ENCODE measurements at places on chromosomes 5 and 9.

GRCh38 chr9:97852399-97853055 is 499 bp upstream of the FOXE1 start:
- no peak for DNase-seq

DNA sequence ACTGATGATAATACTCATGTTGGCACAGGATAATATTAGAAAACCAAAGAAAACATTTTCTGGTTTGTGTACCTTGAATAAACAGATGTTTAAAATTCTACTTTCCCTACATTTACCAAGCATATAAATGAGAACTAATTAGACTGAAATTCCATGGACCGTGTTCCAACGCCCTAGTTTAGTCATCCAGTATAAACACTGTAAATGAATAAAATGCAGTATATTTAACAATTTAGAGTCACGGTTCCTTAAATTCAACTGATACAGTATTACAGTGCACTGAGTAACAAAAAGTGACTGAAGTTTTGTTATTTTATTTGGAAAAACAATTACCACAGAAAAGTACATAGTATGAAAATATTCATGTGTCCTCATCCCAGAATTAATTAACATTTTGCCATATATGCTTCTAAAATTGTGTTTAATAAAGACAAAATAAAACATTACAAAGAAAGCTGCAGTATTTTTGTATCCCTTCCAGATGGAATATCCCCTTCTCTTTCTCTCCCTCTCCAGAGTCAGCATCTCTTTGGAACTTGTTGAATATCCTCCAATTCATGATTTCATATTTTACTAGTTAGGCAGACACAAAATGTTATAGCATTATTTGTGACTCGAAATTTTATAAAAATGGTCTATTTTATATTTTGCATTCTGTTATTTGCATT is 112.5 kb downstream of the HMHB1 start:
- DNase-seq = no peak

DNA sequence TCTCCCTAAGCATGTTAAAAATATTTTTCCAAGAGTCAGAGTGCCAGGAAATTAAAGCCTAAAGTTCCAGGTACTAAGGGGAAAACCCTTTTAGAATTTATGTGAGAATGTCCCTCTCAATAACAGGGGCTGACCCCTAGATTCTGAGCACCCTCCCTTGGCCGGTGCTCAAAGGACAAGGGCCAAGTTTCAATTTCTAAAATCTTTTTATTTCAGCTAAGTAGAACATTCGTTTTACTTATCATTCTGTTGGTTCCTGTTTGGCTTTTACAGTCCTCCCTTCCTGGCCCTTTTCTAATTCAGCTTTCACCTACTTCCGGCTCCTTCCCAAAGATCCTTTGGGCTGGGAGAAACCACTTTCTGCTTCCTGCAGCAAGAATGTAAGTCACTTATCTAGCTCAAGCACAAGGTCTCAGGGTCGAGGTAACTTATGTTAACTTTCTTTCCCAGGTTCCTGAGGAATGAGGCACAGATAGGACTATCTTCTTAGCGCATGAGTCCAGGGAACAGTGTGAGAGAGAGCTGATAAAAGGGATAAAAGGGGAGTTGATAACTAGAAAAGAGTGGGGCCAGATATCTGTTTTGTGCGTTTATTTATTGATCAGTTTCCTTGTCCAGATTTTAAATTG is 34.6 kb upstream of the F2RL2 start:
- no peak for DNase-seq

GRCh38 chr5:139601429-139601828 is 40.3 kb downstream of the UBE2D2 start:
- no peak for DNase-seq

GRCh38 chr9:116927726-116928125 is 240.6 kb downstream of the TRIM32 start:
- no peak for DNase-seq

DNA sequence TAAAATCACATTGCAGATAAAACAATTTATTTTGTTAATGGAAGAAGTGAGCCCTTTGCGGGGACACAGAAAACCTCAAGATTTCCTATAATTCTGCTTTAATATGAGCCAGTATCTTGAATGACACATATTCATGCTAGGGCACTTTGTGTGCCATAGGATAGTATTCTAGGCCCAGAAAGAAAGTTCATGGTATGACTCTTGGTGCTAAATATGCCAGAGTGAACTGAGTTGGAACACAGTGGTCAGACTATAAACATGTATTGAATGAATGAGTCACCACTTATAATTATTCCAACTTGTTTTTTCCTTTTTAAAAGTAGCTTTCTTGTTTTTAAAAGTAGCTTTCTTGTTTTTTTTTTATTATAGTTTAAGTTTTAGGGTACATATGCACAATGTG is 46.0 kb downstream of the ADAMTS19 start:
- DNase-seq = no peak

- no peak for DNase-seq
Measured at GRCh38 chr9:133812941-133813748, 75.0 kb upstream of the SARDH start.

GRCh38 chr9:135183528-135184180 is 96.2 kb downstream of the OLFM1 start:
- no peak for DNase-seq

GRCh38 chr9:18442629-18443491 is 31.1 kb upstream of the ADAMTSL1 start:
- no peak for DNase-seq

GRCh38 chr5:126975796-126976195 is 54.6 kb downstream of the MARCHF3 start:
- DNase-seq = no peak

- DNase-seq = no peak
Measured at GRCh38 chr9:19788614-19789271, at the start of gene SLC24A2. TSS of gene SLC24A2 (minus strand) at chr9:19789037.

DNA sequence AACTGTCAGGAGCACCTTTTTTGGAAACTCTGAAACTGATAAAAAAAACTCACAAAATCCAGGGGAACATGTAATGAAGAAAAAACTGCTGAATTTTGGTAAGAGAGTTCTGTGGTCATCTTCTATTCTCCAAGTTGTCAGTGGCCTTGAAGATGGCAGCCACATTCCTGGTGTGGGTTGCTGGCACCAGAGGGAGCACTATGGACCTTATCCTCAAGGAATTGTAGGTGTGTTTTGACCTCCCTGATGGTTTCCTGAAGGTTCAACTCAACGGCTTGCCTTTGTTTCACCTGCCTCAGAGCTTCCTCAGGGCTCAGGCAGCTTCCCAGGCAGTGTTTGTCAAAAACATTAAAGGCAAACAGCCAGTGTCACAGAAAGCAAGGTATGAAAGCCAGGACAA is 2.2 kb upstream of the SLC38A9 start:
- DNase-seq = no peak

DNA sequence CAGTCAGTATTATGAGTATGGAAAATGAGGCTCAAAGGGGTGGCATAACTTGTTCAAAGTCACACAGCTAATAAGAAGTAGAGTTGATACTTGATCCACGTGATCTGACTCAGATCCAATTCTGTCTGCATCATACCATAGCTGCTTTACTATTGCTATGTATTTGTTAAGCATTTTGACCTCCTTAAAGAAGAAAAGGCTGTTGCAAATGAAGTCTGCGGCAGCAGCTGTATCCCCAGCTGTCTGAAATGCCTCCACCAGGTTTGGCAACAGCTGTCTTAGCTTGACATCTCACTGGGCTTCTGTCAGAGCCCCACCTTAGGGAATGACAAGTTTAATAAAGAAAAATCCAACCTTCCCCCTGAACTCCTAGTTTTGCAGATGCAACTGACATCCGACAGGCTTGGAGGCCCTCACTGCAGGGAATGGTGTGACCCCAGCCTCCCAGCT is 75.6 kb upstream of the SLC44A1 start:
- no peak for DNase-seq

DNA sequence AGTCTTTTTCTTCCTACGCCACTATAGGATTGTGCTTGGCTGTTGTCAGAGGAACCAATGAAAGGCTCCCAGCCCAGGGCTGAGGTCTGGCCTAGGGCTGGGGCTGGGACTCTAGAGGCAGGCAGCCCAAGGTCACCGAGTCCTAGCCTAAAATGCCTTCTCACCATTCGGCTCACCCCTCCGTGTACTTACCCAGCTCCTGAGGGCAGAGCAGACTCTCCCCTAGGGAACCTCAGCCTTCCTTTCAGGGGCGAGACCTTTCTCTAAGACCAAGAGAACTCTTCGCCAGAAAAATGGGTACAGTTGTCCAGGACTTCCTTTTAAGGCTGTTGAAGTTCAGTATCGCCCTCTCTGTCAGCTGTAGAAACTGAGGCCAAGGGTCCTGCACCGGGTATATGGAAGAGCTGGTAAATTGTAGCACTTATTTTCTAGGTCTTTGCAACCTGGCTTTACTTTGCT is 1.7 kb upstream of the SPRY4 start:
- no peak for DNase-seq

GRCh38 chr9:100303747-100304146 is 49.0 kb downstream of the TEX10 start:
- no peak for DNase-seq

GRCh38 chr9:103700195-103700962 is 393.7 kb upstream of the SMC2 start:
- DNase-seq = no peak

Data from omental fat pad (tissue), 4 donors.